ENCODE measurements at places on chromosomes 7 and 10. TPM values are rescaled to one million over a fixed set of nuclear protein-coding genes. Genes with fewer than 3 reads are reported as not detected.

Gene C10orf105
- total RNA-seq = 0.05 TPM

Gene RALA
- total RNA-seq = 35.7 TPM

Gene SLC16A12
- total RNA-seq = 1.1 TPM

Gene RARRES2
- total RNA-seq = 32.6 TPM

Gene GPRIN2
- not detected for total RNA-seq

Gene LRIT1
- total RNA-seq = not detected

Gene MACC1
- total RNA-seq = 0.16 TPM

Gene PLEKHS1
- not detected for total RNA-seq

Gene EBF3
- total RNA-seq = 7.9 TPM

Gene SLC26A3
- total RNA-seq = not detected

Gene GIMAP4
- 38.4 TPM for total RNA-seq

Gene FOXL3
- not detected for total RNA-seq

Gene GRID2IP
- total RNA-seq = not detected

Gene PDGFA
- 37.2 TPM for total RNA-seq

Gene LIPF
- total RNA-seq = not detected

Gene ARHGAP22
- total RNA-seq = 3.5 TPM

Gene DKK1
- not detected for total RNA-seq

Gene MYO1G
- total RNA-seq = 1.9 TPM

Gene CYREN
- total RNA-seq = 22.5 TPM

Gene DNAJC12
- total RNA-seq = 7.1 TPM

Gene CUBN
- 0.92 TPM for total RNA-seq

Gene FAM107B
- total RNA-seq = 4.2 TPM

Gene GCC1
- 7.5 TPM for total RNA-seq

Gene ATAD1
- 98.2 TPM for total RNA-seq

Gene HYAL4
- total RNA-seq = not detected

Gene ARMH3
- total RNA-seq = 51.9 TPM

Gene CTAGE4
- 0.30 TPM for total RNA-seq

Gene BAZ1B
- 40.9 TPM for total RNA-seq
